ENCODE measurements at places on chromosomes 2 and 18.

GRCh38 chr2:144597388-144597787, 77.5 kb upstream of the ZEB2 start:
- DNase-seq: no peak

GRCh38 chr2:35822716-35823115, 532.9 kb upstream of the CRIM1 start:
- no peak for DNase-seq

GRCh38 chr18:3015851-3016250, 2.9 kb upstream of the LPIN2 start:
- no peak for DNase-seq

- DNase-seq: no peak
Observed at GRCh38 chr2:239883326-239884050, 141.7 kb downstream of the NDUFA10 start.

DNA sequence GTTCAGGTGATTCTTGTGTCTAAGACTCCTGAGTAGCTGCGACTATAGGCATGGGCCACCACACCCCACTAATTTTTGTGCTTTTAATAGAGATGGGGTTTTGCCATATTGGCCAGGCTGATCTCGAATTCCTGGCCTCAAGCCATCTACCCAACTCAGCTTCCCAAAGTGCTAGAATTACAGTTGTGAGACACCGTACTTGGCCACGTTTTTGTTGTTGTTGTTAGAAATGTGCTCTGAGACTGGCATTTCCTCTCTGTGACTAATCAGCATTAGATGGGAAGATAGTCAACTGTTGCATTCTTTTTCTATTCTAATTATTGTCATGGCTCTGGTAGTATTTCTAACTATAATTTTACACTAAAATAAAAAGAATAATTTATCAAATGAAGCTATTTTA, 191.7 kb downstream of the CAMKMT start:
- peak; percentile 3 for DNase-seq

DNA sequence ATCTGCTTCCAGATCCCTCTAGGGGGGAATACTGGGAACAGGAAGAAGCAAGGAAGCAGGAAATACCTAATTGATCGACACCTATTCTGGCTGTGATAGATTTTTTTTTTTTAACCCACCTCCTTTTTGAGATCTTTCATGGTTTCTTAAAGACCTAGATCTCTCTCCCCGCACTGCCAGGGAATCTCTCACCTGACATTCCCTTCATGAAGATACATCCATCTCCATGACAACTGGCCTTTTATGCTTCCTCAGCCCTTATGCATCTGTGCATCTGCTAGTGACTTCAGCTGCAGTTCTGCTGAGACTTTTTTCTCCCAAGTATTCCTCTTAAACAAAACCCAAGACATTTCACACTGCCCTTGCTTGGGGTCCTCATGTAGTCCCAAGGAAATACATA, 21.1 kb upstream of the CPO start:
- no peak for DNase-seq

GRCh38 chr2:128308284-128308731, 10.4 kb downstream of the HS6ST1 start:
- no peak for DNase-seq

DNA sequence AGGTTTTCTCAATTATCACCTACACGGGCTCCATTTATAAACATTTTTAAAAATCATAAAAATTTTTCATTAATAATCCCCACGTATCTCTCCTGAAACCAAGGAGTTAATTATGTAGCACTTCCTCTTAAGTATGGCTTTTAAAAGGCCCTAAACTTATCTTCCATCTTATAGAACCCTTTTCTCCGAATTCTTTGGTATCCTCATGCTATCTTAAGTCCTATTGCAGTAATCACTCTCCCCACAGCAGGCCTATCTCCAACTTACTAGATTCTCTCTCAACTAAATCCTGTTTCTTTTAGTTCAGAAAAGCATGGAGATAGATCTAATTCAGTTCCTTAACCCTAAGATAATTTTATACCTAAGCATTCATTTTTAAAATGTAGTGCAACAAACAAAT, 26.2 kb downstream of the RPRD1A start:
- DNase-seq: no peak

DNA sequence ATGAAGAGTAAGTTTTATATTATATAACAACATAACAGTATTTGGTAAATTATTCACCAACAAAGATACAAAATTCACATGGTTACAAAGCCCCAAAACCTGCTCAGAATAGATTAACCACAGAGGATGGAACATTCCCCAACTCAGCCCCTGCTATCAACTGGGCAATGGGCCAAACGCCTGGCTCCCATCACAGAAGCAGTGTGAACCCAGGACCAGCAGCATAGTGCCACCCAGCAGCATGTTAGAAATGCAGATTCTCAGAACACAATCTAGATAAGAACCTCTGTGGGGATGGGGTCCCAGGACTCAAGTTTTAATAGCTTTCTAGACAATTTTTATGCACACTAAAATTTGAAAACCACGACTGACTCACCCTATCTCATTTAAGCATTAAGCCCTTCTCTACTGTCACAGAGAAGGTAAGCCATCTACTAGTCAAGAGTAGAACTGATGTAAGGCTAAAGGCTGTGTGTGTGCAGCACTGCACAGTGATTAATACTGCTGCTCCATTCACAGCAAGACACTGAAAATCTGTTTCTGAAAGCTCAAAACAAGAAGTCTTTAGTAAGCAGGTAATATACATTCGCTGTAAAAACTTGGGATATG, 15.2 kb downstream of the AFG3L2 start:
- DNase-seq: no peak

DNA sequence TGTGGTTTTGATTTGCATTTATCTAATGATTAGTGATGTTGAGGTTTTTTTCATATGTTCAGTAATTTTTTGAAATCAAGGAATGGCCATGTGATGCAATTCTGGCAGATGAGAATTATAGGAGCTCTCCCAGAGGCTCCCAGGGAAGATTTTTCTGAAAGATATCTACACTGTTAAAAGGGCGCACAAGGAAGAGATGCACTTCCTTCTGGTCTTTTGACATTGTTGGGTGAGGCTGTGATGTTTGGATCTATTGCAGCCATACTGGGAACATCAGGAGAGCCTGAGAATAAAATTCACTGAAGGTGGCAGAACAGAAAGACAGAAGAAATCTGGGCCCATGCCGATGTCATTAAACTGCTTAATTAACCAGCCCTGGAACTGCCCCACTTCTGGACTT, 108.5 kb downstream of the DDX1 start:
- no peak for DNase-seq

DNA sequence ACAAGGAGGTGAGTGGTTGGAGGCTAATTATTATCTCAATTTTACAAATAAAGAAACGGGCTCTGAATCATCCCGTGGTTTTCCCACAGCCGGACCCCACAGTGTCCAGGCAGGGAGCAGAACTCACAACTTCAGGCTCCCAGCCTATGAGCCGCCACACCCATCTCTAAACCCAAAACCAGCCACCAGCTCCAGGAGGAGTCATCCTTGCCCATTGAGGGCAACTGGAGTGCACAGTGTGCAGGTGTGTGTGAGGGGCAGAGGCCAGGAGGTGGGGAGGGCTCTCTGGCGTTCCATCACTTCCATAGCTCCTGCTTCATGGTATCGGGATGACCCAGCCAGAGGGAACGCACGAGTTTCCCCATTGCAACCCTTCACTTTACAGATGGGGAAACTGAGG, 144.5 kb downstream of the CYP26B1 start:
- DNase-seq: no peak

DNA sequence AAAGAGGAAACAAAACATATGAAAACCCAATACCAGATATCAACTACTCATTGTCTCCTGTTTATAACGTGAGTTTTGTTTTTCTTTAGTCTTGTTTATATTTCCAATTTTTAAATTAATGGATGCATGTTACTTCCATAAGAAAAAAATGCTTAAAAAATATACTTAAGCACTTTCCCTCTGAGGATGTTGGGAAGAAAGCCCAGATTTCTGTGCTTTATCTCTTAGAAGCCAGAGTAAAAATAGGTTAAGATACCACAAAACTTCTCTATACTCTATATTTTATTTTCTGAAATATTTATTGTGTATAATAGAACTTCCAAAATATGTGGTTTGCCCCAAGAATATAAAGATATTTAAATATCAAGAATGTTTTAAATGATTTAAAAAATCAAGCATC, 633.9 kb downstream of the STK39 start:
- no peak for DNase-seq

DNA sequence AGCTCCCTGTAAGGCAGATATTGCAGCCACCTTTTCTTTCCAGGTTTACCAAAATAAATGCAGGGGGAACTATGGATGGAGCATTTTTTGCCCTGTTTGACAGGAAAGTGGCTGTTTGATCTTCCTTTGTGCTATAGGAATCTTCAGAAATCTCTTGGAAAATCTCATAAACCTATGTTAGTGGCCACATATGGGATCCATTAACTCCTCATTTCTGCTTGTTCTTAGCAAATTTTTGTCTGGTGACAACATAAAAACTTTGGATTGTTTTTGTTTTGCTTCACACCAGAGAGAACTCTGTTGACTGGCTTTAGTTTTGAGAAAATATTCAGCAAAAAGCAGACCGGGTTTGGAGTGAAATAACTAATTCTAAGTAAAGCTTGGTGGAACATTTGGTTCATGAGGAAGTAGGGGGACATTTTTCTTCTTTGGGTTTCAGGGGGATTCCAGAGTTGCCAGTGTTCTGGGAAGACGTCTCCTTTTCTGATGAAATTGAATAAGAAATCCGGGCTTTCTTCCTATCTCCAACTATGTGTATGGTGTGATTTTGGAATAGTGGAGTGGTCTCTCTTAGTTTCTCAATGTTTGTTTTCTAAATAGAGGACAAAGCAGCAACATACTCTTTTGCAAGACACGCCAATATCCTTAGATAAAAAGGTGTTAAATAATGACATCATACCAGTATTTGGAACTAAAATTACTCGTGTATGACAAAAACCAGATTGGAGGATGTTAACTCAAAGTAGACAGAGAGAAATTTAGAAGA, 174.4 kb downstream of the ICOS start:
- DNase-seq: peak; percentile 54

Data from hindlimb muscle (tissue), 1 donor.